ENCODE measurements at places on chromosomes 2 and 18.

- DNase-seq, result no peak
These were observed 69.1 kb downstream of the CCDC141 start for GRCh38 chr2:178980815-178981214.

- DNase-seq, result no peak
These were observed 7.7 kb downstream of the ITSN2 start for GRCh38 chr2:24352664-24353063.

DNA sequence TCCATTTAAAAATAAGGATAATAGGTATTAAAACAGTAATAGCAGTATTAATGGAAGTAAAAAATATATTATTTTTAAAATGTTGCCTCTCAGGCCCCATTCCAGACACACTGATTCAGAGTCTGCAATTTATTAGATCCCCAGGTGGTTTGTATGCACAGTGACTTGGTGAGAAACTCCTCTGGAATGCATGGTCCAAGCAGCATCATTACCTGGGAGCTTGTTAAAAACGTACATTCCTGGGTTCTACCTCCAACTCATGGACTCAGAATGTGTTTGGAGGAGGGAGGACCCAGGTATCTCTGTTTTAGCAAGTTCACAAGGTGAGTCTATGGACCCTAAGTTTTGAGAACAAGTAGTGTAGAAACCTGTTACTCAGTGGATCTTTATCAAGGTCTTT is 95.6 kb downstream of the ITGA4 start:
- DNase-seq, result no peak

GRCh38 chr2:185012643-185013042 is 414.3 kb downstream of the ZNF804A start:
- DNase-seq, result no peak

GRCh38 chr2:105220604-105221003 is 20.9 kb upstream of the GPR45 start:
- DNase-seq, result no peak

DNA sequence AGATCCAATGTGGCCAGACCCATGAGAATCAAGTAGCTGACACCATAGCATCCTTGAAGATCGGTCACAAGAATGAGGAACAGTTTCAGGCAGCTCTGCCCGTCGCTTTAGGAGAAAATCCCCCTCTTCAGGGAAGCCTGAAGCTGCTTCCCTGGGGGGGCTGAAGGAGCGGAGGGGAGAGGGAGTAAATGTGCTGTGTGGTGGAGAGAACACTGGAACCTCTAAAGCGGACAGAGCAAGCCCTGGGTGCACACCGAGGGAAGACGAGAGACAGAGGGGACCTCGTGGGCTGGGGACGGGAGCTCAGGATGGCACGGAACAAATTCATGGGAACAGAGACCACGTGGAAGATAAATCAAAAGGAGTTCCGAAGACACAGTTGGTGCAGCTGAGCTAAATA is 154.3 kb downstream of the NDUFA10 start:
- no peak for DNase-seq

- no peak for DNase-seq
These were observed 52.4 kb downstream of the INHBB start for GRCh38 chr2:120398051-120398995.

Data from GM12892 (cell line).